ENCODE measurements at places on chromosomes 4 and X.

- DNase-seq, result no peak
Observed at GRCh38 chr4:123317211-123317610, 79.4 kb upstream of the SPRY1 start.

GRCh38 chrX:132491191-132491590, 2.4 kb upstream of the MBNL3 start:
- peak; percentile 68 for DNase-seq

DNA sequence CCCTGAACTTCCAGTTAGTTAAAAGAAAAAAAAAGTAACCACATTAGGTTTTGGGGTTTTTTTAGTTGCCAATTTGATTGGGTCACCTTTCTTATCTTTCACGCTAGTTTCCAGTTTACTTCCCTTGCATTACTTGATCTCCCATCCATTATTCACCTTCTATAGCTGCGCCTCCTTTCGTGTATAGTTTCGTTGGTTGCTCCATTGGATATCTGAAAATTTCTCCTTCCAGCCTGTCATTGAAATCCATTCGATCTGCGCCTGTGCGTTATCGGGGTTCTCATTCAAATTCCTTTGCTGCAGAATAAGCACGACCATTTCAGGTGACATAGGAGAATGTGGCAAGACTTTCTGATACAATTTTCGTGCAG, 764 bp downstream of the TRAPPC11 start:
- DNase-seq, result peak; percentile 13

DNA sequence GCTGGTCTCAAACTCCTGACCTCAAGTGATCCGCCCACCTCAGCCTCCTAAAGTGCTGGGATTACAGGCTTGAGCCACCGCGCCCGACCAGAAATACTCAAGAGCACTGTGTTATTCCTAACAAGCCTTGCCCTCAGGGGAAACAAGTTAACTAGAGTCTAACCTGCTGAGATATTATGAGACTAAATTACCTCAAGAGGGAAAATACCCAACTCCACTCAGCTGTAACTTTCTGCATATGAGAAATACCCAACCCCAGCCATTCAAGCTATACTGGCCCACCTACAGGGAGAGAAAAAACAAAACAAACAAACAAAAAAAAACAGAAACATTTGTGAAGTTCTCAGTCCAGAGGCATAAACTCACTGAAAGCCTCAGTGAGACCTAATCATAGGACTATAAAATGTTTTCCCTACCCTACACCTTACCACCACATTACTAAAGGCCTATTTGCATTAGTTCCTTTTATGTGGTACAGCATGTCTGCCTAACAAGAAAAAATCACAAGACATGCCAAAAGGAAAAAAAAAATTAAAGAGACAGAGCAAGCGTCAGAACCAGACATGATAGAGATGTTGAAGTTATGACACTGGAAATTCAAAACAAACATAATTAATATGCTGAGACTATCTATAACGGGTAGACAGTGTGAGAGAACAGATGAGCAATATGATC, 876.0 kb downstream of the FSTL5 start:
- DNase-seq, result no peak

DNA sequence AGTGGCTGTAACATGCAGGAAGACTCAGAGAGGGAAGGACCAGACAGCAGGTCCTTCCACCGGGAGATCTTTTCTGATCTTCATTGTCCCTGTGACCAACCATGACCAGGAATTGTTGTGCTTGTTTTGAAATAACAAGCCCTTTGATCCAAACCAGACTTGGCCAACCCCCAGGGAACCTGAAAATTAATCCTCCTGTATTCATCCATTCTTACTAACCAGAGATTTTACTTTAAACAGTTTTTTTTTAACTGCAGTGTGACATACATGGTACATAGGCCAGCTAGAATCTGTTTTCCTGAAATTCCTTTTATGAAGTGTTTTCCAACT, 4.0 kb downstream of the WFS1 start:
- DNase-seq, result no peak

DNA sequence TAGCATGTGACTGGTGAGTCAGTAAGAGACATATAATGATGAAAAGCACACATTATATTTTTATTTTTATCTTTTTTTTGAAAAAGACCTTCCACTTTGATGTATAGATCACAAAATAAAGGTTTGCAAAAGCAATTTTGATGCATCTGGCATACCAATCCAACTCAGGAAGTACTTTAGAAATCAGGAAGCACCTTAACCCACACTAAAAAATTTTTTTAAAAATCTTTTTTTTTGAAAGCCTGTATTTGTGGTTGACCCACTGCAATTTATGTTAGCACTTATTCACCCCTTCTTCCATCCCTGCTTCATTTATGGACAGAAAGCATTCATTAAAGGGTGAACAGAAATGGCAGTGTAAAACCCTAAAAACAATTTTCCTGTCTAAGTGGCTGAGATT, 16.6 kb downstream of the TMEM255A start:
- no peak for DNase-seq

- peak; percentile 89 for DNase-seq
Observed at GRCh38 chr4:20248155-20248558, 3.5 kb upstream of the SLIT2 start.

- no peak for DNase-seq
Observed at GRCh38 chrX:145865082-145865481, 47.5 kb downstream of the SLITRK2 start.

DNA sequence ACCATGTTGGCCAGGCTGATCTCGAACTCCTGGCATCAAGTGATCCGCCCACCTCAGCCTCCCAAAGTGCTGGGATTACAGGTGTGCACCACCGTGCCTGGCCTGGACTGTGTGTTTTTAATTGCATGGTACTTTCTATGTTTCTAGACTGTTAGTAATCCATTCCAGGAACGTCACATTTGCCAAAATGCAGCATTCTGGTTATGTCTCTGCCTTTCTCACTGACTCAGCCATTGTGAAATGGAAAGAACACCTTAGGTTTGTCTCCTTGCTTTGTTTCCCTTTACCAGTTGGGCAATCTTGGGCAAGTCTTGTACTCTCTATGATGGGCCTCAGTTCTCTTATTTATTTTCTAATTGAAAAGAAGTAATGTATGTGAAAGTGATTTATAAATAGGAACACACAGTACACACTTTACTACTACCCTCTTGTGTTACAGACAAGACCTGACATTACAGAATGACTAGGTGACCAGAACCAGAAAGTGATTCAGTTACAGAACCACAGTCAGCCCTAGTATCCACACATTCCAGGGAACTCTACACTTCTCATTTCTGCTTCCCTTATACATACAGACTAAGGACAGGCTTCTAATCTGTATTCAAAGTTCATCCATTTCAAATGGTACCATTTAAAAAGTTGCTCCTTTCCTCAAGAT, 187.1 kb downstream of the MGST2 start:
- no peak for DNase-seq

GRCh38 chr4:167230744-167231143, 3.5 kb downstream of the SPOCK3 start:
- no peak for DNase-seq

DNA sequence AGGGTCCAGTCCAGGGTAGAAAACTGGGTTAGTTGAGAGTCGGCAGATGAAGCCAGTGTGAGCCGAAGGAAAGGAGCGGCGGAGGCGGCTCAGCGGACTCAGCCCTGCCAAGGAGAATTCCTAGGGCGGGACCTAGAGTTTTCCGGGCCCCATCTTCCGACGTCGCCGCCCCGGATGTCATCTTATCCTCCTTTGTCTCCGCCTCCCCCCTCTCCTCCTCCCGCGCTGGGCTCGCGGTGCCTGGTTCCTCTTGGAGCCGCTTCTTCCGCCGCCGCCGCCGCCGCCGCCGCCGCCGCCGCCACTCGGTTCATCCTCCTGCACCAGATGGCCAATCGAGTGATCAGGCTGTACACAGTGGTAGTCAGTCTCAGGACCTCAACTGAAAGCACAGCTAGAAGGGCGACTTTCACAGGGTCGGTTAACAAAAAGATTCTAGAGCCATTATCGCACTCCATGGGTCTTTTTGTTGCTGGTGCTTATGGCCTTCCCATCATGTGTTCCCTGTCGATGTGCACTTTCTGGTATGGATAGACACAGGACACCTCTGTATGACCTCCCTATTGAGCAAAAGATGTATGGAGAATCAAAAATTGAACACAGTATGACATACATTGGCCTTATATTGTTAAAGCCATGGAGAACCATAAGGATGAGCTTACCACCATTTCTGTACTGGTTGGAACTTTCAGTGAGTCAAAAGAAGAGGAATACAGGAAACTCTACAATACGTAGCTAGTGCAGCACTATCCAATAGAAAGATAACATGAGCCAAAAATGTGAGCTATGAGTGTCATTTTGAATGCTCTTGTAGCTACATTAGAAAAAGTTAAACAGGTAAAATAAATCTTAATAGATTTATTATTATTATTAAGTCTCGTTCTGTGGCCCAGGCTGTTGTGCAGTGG, 32.4 kb upstream of the THOC2 start:
- peak; percentile 62 for DNase-seq

GRCh38 chr4:118760493-118760892, 75.3 kb downstream of the METTL14 start:
- DNase-seq, result no peak

GRCh38 chr4:122701061-122701460, 31.4 kb upstream of the BBS12 start:
- no peak for DNase-seq

DNA sequence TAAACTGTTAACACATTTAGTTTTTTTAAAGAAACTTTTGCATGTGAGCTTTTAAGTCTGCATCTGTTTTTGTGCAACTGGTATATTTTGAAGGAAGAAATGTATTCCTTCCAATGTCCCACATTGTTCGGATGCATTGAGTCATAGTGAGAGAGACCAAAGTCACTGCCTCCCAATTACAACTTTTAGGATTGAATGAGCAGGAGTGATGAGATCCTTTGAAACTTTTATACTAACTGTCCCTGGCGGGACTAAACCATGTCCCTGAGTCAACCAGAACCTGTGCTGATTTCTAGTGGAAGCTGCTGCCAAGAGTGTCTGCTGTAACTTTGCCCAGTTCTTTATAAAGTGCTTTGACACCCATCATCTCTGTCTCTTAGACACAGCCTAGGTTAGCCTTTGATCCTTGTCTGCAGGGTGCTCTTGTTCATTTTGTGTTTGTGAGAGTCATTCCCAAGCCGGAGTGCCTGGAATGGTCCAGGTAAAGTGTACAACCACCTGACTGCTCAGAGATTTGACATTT, 122.7 kb downstream of the ZNF518B start:
- DNase-seq, result no peak

GRCh38 chrX:100609591-100609990, 24.9 kb downstream of the TNMD start:
- no peak for DNase-seq

DNA sequence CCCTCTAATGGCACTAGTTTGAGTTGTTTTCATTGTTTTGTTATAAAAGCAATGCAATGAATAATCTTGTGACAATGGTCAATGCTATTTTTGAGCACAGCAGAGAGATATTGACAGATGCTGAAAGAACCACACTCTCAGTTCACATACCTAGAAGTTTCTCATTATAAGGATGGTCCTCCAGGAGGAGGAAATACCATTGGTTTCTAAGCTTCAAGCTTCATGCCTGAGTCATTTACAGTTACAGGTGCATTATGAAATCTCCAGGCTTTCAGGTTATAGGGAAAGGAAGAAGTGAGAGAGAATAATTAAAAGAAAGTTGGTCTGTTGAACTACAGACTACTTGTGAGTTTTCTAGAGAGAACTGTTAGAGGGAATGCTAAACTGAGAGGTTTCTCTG, 75.3 kb downstream of the PWWP3B start:
- DNase-seq, result no peak

- DNase-seq, result no peak
Observed at GRCh38 chrX:135981668-135982067, 3.6 kb upstream of the SLC9A6 start.

DNA sequence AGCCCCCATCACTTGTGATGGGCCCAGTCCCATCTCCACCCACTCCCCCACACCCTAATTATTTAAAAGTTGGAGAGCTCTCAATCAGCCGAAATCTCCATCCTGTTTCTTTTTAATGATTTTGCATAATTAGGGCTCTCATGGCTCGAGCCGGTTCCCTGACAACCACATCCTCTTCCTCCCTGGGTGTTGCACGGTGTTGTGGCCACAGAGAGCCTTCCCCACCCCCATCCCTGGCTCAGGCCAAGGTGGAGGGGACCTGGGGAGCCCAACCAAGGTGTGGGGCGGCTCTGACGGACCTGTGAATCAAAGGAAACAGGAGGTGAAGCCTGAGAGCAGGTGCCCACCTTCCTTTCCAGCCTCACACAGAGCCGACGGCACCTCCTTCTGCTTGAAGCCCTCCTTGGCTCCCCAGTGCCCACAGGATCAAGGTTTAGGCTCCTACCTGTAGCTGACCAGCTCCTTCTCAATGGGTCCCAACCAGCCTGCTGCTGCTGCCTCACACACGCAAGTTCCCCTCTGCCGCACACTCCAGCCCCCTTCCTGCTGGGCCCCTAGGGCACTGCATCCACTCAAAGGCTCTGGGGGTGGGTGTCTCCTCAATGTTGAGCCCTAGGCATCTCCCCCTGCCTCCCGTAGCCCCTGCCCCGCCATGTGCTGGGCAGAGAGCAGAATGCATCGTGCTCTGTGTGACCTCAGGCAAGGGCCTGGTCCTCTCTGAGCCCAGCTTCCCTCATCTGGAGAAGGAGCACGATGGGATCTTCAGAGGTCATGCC, 68.7 kb downstream of the WFS1 start:
- no peak for DNase-seq

DNA sequence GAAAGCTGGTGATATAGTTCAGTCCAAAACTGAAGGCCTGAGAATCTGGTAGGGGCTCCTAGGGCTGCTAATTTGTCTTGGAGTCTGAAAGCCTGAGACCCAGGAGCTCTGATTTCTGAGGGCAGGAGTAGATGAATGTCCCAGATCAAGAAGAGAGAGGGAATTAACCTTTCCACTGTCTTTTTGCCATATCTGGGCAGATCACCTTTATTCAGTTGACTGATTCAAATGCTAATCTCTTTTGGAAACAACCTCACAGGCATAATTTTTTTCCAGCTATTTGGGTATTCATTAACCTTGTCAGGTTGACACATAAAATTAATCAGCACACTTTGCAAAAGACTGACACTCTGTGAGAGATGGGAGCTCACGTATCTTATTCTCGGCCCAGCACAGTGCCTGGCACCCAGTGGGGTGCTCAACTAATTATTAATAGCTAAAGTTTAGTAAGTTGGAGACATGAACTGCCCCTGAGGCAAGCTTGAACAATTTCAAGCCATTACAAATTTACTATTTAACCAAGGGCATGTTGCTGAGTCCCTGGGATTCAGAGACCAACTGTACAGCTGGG, 114.3 kb downstream of the CPEB2 start:
- DNase-seq, result no peak
